ENCODE measurements at places on chromosomes 11 and 22. TPM values are rescaled to one million over a fixed set of nuclear protein-coding genes. Genes with fewer than 3 reads are reported as not detected.

The UEVLD gene
- total RNA-seq: 27.0 TPM

The RIBC2 gene
- total RNA-seq: 2.6 TPM

The CCDC117 gene
- total RNA-seq: 12.9 TPM

The OR9G1 gene
- total RNA-seq: not detected

The P2RX6 gene
- total RNA-seq: 0.79 TPM

The MISFA gene
- total RNA-seq: 2.1 TPM
